ENCODE measurements at places on chromosomes 6 and 20.

- DNase-seq: no peak
These were observed 260.9 kb upstream of the CHD6 start for GRCh38 chr20:41879123-41879522.

DNA sequence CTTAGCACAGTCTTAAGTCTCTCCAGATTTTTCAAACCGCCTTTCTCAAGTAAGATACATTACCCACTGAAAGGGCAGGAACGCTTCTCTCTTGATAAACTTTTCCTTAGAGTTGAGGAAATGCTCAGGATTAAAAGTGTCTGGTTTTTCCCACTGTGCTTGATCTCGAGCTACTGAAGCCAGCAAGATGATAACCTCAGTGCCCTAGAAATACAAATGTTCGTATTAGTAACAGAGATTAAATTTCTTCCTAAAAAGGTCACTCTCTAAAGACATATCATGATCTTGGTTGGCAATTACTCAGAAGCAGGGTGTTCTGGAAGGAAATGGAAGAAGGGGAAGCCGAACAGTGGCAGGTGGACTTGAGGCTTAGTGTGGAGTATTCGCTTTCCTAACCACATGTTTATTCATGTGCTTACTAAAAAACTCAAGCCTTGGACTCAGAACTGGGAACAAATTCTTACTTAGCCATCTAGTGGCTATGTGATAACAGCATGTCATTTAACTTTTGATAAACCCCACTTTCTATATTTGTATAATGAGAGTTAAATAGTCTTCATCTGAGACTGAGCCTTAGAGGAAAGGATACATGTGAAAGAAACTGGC, 20.1 kb downstream of the C6orf141 start:
- DNase-seq: no peak

GRCh38 chr20:52127309-52127708, 64.3 kb downstream of the ZFP64 start:
- DNase-seq: no peak

DNA sequence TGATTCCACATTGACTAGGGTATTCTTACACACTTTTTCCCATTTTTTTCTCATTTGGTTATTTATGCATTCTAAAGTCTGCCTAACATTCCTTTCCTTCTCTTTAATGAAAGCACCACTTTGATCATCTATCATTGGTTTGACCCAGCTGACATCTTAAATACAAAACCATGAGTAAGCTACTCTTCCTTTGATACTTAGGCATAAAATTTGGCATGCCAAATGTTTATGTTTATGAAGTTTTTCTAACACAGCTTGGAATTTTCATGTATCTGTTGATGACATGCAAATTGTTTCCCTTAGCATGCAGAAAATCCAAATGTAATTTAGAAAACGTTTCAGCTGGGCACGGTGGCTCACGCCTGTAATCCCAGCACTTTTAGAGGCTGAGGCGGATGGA, 534.9 kb downstream of the QKI start:
- no peak for DNase-seq

- DNase-seq: no peak
These were observed 301.8 kb downstream of the TBC1D32 start for GRCh38 chr6:121032268-121033006.

DNA sequence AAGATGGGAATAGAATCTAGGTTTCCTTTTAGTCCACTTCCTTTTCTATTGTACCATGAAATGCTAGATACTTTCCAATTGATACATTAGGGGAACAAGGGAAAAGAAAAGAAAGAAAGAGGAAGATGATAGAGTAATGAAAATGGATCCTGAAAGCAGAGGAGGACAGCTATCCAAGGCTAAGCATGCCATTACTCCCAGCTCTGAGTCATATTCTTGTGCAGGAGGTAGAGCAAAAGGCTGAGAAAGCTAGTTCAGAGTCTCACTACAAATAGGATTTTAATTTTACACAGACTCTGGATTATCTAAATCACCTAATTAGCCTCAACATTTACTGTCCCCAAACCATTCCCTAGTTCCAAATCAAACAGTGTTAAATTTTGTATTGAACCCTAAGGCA, 23.6 kb downstream of the RWDD2A start:
- DNase-seq: no peak

- no peak for DNase-seq
These were observed 59.0 kb upstream of the QKI start for GRCh38 chr6:163355426-163355991.

DNA sequence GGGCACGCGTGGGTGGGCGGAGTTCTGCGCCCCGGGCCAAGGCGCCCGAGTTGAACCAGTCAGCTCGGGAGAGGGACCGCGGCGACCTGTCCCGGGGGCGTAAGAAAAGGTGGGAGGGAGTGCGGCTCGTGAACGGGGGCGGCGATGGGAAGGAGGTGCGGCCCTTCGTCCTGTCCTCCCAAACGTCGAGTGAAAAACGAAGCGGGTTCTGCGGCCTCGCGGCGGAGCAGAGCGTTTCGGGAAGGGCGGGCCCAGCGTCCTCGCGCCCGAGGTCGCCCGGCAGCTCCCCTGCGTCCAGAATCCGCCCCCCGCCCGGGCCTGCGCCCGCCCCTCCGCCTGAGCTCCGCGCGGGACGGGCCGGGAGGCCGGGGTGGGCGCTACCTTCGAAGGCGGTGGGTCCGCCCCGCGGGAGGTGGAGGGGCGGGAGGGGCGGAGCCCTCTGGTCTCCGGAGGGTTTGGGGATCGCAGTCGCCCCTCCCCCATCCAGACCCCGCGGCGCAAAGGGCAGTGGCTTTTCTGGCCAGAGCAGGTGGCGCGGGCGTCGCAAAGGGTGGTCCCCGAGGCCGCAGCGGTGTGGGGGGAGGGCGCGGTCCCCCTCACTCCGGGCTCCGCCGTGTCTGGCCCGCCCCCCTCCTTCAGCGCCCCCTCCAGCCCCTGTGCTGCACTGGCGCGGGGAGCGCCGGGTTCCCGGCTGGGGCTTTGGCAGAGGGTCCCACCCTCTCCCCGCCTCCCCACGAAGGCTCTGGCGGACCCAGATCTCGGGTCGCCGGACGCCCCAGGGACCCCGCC, 838 bp downstream of the STMN3 start:
- peak; percentile 75 for DNase-seq

Data from HuH-7.5 (cell line).